ENCODE measurements at places on chromosomes 7 and 10. TPM values are rescaled to one million over a fixed set of nuclear protein-coding genes. Genes with fewer than 3 reads are reported as not detected.

Gene TEX47
- total RNA-seq, result not detected

- peak; percentile 60 for DNase-seq
These were observed at the start of gene THSD7A for GRCh38 chr7:11831736-11832495. TSS of gene THSD7A (minus strand) at chr7:11832198. CDS start at chr7:11831946, 252 bp downstream.

GRCh38 chr10:60114765-60115586 is 208.6 kb upstream of the CCDC6 start:
- DNase-seq, result no peak

Gene PIK3AP1
- total RNA-seq, result 4.7 TPM

DNA sequence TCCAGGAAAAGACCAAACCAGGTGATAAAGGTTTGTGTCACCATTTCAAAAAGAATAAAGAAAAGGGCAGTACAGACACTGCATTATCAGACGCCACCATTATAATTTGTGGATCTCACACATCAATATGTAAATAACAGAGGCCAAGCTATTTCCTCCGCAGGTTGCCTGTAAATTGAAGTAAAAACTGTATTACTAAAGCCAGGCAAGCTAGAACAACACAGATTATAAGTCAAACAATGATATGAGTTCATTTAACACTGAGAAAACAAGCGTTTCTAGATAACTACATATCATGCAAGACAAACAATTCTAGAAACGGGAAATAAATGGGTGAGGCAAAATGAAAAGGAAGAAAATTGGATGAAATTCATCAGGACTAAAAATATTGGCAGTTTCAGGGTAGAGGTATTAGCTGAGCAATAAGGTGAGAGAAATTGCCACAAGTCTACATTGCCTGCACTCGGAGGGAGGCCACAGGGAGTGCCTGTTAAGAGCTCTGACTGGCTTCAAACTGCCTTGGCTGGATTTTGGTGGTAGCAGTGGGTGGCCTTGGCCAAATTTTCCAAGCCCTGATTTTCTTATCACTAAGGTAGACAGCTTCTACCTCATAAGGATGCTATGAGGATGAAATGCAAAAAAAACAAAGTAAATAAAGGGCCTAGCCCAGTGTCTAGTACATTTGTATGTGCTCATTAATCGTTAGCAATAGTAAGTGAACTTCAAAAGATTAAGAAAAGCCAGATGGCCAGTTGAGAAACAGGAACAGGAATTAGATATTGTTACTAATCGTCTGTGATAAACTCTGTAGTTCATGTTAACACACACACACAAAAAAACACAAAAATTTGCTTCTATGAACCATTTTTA is 240.0 kb upstream of the NFE2L3 start:
- DNase-seq, result no peak

DNA sequence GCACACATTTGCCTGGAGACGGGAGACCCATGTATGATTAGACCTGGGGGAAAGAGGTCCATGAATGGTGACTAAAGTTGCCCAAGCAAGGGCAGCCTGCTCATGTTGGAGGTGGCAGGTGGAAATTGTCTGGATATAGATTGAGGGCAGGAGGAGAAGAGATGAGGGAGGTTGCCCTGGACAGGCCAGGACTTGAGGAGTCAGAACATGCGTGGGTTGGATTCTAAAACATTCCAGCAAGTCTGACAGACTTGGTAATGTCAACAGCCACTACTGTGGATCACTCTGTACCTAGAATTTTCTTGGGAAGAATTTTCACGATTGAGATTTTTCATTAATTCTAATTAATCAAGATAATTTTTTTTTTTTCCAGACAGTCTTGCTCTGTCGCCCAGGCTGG is 19.1 kb upstream of the SVOPL start:
- no peak for DNase-seq

DNA sequence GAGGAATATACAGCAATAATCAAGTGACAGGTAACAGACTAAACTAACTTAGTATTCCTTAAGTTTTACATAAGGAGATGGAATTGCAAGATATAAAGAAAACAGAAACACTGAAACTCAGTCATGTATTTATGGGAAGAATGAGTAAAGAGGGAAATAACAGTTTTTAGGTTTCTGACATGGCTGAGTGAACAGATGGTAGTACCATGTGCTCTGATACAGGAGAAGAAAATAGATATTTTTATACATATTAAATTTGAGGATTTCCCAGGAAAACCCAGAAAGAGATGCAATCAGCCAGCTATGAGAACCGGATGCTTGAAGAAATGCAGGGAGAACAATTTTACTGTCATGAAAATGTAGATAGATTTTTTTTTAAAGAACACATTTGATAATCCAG is 669.5 kb upstream of the GRM3 start:
- DNase-seq, result no peak

DNA sequence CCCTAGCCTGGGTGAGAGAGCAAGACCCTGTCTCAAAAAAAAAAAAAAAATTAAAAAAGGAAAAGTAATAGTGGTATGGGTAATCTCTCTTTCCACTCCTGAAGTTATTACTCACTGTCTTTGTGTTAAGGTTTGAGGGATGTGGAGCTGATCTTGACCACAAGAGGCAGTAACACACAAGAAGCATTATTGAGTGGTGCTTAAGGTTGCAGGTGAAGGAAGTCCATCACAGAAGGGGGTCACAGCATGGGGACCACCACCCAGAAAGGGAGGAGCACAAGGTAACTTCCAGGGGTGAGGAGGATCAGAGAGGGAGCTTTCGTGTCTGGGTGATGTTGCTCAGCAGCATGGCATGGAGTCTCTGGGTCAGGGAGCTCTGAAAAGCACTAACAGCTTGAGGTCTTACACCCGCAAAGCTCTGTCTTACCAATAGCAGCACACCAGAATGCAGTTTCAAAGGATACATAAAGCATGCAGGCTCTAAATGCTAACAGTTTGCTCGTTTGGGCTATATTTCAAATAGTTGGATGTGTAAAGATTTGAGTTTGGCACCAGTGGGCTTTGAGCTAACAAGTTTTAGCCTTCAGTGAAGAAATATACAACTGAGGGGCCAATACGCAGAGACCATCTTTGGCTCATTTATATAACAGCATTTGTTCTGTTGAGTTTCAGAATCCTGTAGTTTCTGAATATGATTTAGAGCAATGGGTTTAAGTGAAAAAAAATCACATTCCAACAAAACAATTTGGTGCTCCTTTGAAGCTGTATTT is 100.4 kb upstream of the DNAJC1 start:
- no peak for DNase-seq

GRCh38 chr10:90917968-90918318 is 2.9 kb downstream of the ANKRD1 start:
- no peak for DNase-seq

DNA sequence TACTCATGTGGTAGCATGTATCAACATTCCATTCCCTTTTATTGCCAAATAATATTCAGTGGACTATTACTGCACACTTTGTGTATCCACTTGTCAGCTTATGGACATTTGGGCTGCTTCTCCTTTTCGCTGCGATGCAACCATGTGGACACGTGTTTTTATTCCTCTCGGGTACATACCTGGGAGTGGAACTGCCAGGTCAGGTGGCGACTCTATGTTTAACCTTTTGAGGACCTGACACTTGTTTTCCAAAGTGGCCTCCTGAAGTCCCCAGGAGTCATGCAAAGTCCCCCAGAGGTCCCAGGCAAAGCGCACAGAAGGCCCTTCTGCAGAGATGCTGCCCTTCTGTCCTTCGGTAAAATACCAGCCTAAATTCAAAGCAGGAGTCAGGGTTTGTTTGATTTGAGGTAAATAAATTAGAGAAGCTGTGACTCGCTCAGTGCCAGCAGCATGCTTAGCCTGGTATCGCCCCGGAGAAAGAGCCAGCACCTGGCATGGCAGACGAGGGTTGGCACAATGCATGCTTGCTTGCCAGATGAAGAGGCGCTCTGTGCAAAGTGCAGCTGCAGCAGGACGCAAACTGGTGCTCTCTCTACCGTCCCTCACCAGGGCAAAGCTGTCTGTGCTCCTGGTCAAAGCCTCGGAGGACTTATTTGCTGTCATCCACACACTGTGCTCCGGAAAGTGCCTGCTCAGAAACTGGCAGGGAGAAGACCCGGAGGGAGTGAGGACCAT is 37.8 kb downstream of the HIPK2 start:
- DNase-seq, result no peak

- peak; percentile 92 for DNase-seq
These were observed 178.4 kb downstream of the SH3PXD2A start for GRCh38 chr10:103676851-103677417.

Gene ANKRD61
- not detected for total RNA-seq

- no peak for DNase-seq
These were observed 208.3 kb downstream of the PRPF18 start for GRCh38 chr10:13794992-13795612.

GRCh38 chr7:106283831-106284713 is 711 bp downstream of the NAMPT start:
- peak; percentile 77 for DNase-seq

DNA sequence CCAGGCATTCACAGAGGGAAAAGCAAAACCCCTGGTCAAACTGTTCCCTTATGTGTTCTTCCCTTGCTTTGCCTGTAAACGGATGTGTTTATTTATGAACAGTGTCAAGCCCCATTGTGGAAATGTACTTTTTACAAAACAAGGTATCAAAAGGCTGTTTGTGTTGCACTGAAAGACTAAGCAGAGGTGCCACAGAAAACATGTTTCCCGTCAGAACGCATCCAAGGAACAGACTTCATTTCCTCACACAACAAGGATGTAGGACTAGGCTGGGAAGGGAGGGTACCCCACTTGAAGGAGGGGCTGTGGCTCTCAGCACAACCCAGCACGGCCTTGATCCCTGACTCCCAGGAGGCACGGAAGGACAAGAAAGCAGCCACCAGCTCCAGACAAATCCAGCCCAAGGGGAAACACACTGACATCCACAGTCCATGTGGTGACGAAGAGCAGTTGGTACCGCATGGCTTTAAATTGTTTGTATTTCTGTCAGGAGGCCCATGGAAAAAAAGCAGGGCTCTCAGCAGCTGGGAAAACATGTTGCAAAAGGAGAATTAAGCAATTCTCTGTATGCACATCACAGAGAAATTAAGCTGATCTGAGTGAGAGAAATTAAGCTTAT is 85.6 kb downstream of the RNF216 start:
- DNase-seq, result no peak

DNA sequence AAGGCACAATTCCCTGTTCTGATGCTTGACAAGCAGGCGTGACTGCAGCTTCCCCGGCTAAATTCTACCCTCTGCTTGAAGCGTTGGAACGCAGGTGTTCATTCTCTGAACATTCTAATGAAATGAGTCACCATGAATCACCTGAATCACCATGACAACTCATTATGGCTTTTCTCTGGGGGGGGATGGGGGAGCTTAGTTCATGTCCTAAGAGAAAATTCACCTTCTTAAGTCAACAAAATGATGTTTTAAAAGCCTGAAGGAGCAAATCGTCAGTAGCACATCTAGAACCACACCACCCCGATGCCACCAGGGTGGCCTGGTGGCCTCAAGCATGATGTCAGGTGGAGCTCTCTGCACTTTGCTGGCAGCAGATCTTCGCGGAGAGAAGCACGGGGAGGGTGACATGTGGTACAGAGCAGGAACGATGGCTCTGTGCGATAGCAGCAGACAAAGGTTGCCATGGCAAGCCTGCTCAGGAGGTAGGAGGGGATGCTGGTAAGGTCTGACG is 33.7 kb downstream of the DDC start:
- DNase-seq, result no peak

DNA sequence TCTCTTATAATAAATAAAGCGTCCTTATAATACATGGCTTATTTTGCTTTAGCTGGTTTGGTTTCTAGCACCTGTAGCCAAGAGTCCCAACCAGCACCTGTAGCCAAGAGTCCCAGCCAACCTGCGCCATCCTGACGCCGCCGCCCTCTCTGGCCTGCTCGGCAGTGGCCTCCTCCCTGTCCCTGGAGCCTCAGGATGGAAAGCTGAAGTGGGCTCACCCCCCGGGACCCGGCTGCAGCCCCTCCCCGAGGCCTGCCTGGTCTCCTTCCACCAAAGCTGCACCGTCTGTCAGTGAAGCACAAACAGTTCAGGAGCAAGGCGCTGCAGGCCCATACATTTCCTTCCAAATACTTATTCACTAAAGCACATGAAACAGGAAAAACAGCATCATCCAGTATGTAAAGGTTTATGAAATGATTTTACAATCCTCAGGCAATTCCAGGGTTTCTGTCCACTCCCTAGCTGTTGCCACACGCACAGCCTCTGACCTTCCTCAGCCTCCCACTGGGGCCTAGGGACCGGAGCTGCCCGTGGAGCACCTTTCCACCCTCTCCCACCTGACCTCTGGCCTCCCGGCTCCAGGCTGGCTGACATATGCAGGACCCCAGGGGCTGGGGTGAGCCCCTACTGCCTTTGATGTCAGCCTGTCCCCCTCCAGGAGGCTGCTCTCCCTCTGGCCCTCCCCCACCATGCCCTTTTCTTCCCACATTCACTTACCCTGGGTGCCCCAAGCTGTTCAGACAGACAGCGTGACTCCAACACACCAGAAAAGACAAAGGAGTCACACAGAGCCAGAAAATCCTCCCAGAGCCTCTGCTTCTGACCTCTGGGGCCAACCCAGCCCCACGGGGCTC is 149.6 kb upstream of the PPP2R2D start:
- no peak for DNase-seq

GRCh38 chr7:129746857-129747529 is 135.5 kb downstream of the NRF1 start:
- DNase-seq, result no peak

Gene CRPPA
- total RNA-seq, result 1.8 TPM

GRCh38 chr7:49294611-49295010 is 370.3 kb downstream of the CDC14C start:
- no peak for DNase-seq

DNA sequence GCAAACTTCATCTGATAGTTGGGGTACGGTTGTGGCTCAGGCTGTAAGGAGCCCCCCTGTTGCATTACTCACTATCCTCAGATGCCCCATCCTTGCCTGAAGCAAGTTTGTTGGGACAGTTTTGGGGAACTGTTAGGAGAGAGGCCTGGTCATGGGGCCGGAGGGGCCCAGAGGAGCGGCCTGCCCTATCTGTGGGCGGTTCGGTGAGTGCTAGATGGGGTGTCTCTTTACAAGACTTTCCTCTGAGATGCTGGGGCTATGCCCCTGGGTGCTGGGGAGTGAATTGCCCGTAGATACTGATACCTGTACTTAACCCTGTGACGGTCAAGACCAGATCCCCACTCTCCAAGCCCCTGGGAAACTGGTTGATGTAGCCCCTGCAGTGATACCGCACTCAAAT is 12.4 kb downstream of the CUX1 start:
- no peak for DNase-seq

Gene UCN3
- total RNA-seq, result not detected

DNA sequence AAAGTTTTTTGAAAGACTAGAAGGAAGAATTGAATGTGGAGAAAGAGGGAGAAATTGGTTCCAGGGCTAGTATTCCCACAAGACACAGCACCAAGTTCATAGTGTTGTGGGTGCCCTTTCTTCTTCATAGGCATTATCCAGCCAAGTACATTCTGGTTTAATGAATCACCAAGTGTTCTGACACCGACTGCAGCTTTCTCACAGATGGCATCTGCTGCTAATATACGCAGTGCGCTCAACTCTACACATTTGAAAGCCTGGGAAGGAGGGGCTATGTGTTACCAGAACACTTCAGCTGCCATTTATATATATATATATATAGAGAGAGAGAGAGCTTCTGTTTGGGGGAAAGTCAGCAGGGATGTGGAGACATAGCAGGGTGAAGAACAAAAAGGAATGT is 1168.4 kb downstream of the GATA3 start:
- DNase-seq, result no peak
